Jurkat, Clone E6-1 (cell line): ENCODE measurements at places on chromosomes 3 and 15.

- DNase-seq: peak; percentile 14
Observed at GRCh38 chr15:93566762-93567161, 477.8 kb upstream of the RGMA start.

- DNase-seq: no peak
Observed at GRCh38 chr15:47959617-47960413, 161.0 kb upstream of the SLC24A5 start.

DNA sequence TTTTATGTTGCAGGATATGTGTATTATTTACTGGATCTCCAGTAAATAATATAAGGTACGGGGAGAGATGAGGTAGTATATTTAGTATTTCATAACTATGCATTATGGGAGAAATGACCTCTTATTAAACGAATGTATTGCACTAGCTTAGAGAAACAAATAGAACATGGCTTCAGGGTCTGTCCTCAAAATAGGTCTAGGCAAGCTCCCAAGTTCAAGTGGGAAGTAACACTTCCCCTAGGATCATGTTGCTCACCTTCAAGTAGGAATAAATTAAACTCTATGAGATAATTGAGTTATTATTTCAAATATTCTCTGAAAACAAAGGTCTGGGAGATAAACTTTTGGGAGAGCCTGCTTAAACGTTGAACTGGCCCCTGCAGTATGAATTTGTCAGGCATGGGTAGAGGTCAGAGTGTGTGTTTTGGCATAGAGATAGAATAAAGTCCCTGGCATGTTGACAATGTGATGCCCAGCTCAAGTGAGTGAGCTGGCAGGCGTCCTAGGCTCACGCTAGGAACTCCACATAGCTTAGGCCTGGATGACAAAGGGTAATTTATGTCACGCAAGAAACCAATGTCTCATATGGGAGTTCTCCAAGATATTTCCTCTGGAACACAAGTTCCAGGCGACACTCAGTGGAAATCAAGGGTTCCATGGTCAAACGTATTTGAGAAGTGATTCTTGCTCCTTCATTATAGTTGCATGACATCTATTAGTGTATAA lies 236.8 kb downstream of the CACNA2D3 start:
- DNase-seq: no peak

- no peak for DNase-seq
Observed at GRCh38 chr15:36428102-36428845, 151.2 kb upstream of the CDIN1 start.

GRCh38 chr3:148227534-148227933 lies 470.2 kb upstream of the AGTR1 start:
- DNase-seq: no peak

DNA sequence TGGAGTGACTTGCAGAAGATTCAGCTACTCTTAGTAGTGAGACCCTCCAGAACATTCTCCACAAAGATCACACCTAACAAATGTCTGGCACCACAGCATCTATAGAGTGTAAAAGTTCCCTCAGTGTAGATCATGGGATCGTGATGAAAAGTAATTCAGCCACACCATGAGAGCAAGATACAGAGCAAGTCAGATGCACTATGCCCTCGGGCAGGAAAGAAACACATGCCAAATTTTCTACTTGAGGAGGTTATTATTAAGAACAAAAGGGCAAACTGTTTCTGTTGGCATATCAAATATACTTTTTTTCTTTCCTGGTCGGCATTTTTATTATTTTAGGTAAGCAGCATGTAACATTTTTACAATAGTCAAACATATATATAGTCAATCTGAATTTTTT lies 44.8 kb upstream of the SNTN start:
- DNase-seq: no peak
